Karpas-422 (cell line): ENCODE measurements at places on chromosomes 7 and 10. TPM values are rescaled to one million over a fixed set of nuclear protein-coding genes. Genes with fewer than 3 reads are reported as not detected.

GRCh38 chr7:29091715-29092114, 54.6 kb downstream of the CPVL start:
- no peak overlapping the region for H3K27ac ChIP-seq
- H3K4me1 ChIP-seq, result peaks cover 16% of the 10 kb centered on the region
- no peaks in the 10 kb centered on the region for H3K36me3 ChIP-seq
- DNase-seq, result no peak

GRCh38 chr10:93259126-93259525, 185.4 kb downstream of the CYP26A1 start:
- no peaks in the 10 kb centered on the region for H3K27me3 ChIP-seq
- DNase-seq, result no peak
- H3K4me1 ChIP-seq, result no peaks in the 10 kb centered on the region
- H3K4me3 ChIP-seq, result no peak overlapping the region

DNA sequence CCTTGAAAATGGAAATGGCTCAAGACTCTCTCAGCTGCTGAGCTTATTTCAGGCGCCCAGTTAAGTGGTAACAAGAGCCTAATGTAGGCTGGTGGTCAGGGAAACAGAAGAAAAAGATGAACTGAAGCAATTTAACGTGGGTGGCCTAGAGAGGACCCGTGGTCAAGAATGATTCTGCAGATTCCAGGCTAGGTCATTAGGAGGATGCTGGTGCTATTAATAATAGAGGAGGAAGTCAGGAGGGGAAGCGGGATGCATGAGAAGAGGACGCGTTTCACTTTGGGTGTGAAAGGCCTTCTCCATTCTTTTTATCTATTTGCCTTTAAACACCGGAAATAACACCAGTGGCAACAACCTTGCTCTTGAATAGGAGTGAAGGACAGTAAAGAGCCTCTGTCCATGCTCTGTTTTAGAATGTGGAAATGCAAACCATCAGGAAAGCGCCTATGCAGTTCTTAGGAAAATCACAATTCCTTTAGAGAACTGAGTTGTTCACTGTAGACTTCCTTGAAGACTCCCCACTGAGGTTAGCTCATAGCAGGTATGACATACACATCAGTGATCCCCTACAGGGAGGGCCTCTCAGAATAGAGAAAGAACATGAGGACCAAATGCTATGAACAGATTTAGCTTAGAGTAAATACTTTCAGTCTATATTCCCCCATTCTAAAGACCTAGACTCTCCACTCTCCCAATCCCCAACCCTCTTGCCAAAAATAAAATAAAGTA, 8.6 kb downstream of the LIPA start:
- no peaks in the 10 kb centered on the region for H3K27me3 ChIP-seq
- no peak overlapping the region for H3K4me3 ChIP-seq
- no peak overlapping the region for H3K27ac ChIP-seq
- no peaks in the 10 kb centered on the region for H3K36me3 ChIP-seq
- DNase-seq, result no peak

GRCh38 chr7:129222064-129222463, 2.8 kb upstream of the AHCYL2 start:
- H3K4me1 ChIP-seq, result peaks cover 39% of the 10 kb centered on the region
- no peaks in the 10 kb centered on the region for H3K36me3 ChIP-seq
- H3K27ac ChIP-seq, result no peak overlapping the region
- peak; percentile 61 for DNase-seq

DNA sequence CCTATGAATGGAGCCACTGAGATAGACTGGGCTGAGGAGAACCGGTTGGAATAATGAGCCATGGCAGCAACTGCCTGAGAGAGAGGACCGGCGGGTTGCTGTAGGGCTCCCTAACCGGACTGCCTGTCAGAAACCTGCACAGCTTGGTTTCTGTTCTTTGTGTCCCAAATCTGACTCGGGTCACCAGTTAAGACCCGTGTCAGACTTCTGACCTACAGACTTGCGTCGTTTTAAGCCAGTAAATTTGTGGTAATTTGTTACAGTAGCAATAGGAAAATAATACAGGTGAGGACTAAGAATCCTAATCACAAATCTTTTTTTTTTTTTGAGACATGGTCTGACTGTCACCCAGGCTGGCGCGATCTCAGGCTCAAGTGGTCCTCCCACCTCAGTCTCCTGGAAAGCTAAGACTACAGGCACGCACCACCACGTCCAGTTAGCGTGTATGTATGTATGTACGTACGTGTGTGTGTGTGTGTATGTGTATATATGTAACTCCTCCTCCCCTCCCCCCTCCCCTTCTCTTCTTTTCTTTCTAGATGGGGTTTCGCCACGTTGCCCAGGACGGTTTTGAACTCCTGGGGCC, 672 bp upstream of the DDX56 start:
- peak overlapping the region; percentile 87 for H3K4me3 ChIP-seq
- no peak overlapping the region for H3K27ac ChIP-seq
- H3K27me3 ChIP-seq, result no peaks in the 10 kb centered on the region
- DNase-seq, result no peak

- peaks cover 47% of the 10 kb centered on the region for H3K36me3 ChIP-seq
- DNase-seq, result no peak
- H3K4me1 ChIP-seq, result no peaks in the 10 kb centered on the region
- no peaks in the 10 kb centered on the region for H3K27me3 ChIP-seq
- no peak overlapping the region for H3K4me3 ChIP-seq
Measured at GRCh38 chr7:106901828-106902441, 36.9 kb downstream of the PIK3CG start.

DNA sequence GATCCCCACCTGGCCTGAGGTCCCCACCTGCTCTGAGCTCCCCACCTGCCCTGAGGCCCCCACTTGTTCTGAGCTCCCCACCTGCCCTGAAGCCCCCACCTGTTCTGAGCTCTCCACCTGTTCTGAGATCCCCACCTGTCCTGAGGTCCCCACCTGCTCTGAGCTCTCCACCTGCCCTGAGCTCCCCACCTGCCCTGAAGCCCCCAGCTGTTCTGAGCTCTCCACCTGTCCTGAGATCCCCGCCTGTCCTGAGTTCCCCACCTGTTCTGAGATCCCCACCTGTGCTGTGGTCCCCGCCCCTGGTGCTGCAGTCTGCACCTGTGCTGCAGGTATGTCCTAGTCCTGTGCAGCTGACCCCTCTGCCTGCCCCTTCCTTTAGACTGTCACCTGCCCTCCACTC, 561.6 kb downstream of the TCERG1L start:
- no peak for DNase-seq
- no peaks in the 10 kb centered on the region for H3K36me3 ChIP-seq
- H3K4me1 ChIP-seq, result no peaks in the 10 kb centered on the region

- no peak for DNase-seq
- peaks cover 4% of the 10 kb centered on the region; the same call in 1 of the 2 replicates for H3K4me1 ChIP-seq
- no peak overlapping the region for H3K4me3 ChIP-seq
- no peaks in the 10 kb centered on the region for H3K36me3 ChIP-seq
- H3K27ac ChIP-seq, result no peak overlapping the region
- H3K27me3 ChIP-seq, result no peaks in the 10 kb centered on the region
Measured at GRCh38 chr7:128710481-128710880, 28.7 kb upstream of the CALU start.

DNA sequence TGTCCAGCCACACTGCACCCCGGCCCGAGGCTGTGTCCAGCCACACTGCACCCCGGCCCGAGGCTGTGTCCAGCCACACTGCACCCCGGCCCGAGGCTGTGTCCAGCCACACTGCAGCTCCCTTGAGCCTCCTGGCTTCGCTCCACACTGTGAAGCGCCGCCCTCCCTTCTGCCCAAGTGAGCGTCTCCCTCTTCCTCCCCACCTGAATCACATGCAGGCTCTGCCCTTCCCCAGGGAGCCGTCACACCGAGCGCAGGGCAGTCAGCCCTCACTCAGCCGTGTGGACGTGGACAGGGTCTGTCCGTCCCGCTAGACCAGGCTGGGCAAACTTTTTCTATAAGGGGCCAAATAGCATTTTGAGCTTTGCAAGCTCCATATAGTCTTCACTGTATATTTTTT, 27.6 kb downstream of the CFAP46 start:
- peak overlapping the region; percentile 52 for H3K4me3 ChIP-seq
- no peaks in the 10 kb centered on the region for H3K36me3 ChIP-seq
- peaks cover 42% of the 10 kb centered on the region for H3K4me1 ChIP-seq
- DNase-seq, result peak; percentile 84

GRCh38 chr10:10498781-10499180, 518.9 kb upstream of the CELF2 start:
- DNase-seq, result no peak
- no peaks in the 10 kb centered on the region for H3K36me3 ChIP-seq
- H3K27me3 ChIP-seq, result no peaks in the 10 kb centered on the region
- H3K27ac ChIP-seq, result no peak overlapping the region

The KIAA1549 gene
- total RNA-seq, result not detected in 2 replicates

The CCDC6 gene
- 25.7 and 50.9 TPM in 2 replicates for total RNA-seq

The MAP3K8 gene
- 51.5 and 69.8 TPM in 2 replicates for total RNA-seq
